Common myeloid progenitor, CD34-positive (primary cell): ENCODE measurements at places on chromosomes 11 and 22.
A peak's percentile ranks its signal among the peaks of the same experiment; 100 is the strongest.

- no peak for DNase-seq
Measured at GRCh38 chr22:23675502-23676415, 15.1 kb upstream of the RGL4 start.

- peak; percentile 84 for DNase-seq
Measured at GRCh38 chr11:119356349-119357031, 10.0 kb upstream of the MFRP start.

- no peak for DNase-seq
Measured at GRCh38 chr22:42644422-42645340, 4.3 kb upstream of the ATP5MGL start.

DNA sequence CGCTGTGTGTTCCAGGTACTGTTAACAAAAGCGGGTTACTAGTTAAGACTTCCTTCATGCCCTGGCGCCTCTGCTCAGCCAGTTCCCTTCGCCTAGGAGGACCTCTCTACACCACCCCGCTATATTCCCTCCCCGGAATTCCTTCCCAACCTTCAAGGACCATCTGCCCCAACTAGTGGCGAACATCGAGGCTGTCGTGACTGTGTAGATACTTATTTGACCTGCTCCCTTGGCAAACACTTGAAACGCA is 450 bp upstream of the BCL2L13 start:
- DNase-seq: peak; percentile 77

GRCh38 chr11:118175031-118175992 is 1.1 kb downstream of the SCN2B start:
- DNase-seq: no peak

- no peak for DNase-seq
Measured at GRCh38 chr22:22703203-22703570, 58.8 kb downstream of the GGTLC2 start.

DNA sequence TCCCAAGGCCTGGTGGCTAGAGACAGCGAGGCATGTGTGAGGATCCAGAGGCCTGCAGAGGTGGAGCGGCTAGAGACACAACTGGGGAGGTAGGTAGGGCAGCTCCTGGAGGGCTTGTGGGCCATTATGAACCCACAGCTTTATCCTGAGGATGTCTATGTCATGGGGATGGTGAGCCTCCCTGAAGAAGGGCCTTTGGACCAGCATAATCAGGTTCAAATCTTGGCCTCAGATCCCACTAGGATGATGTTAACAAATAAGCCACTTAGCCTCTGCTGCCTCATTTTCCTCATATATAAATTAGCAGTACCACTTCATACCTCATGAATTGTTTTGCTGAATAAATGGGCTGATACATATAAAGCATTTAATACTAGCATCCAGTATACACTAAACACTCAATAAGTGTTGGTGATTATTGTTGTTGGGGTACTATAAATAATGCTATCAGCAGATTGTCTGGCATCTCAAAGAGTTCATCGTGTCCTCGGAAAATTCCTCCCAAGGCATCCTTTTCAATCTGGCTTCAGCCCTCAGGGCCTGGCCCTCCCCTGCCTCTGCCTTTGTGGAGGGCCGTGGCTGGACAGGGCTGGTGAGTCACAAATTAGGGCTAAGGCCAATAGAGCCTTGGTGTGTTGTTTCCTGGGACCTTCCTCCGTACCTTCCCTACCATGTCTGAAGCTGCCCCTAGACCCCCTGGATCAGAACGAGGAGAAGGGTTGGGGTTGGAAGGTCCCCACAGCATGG is 30.9 kb upstream of the LRRC32 start:
- no peak for DNase-seq

- no peak for DNase-seq
Measured at GRCh38 chr11:384511-384910, 9.5 kb upstream of the PKP3 start.

- DNase-seq: peak; percentile 89
Measured at GRCh38 chr11:76637491-76638269, 32.9 kb downstream of the LRRC32 start.

DNA sequence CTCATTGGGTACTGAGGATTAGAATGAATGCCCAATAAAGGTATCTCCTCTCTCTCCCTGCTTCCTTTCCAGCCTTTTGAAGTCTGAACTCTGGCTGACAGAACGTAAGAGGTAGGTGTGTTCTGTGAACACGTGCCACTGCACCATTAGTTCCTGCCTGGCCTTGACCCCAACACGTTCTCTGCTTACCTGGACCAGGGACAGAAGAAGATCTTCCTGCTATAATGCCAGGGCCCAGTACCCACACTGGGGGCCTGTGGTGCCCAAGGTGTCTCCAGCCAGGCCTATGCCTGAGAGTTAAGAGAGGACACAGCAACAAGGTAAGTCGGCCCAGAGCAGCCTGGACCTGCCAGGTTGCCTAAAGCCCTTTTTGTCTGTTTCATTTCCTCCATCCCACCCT is 147.7 kb upstream of the TIMP3 start:
- no peak for DNase-seq

DNA sequence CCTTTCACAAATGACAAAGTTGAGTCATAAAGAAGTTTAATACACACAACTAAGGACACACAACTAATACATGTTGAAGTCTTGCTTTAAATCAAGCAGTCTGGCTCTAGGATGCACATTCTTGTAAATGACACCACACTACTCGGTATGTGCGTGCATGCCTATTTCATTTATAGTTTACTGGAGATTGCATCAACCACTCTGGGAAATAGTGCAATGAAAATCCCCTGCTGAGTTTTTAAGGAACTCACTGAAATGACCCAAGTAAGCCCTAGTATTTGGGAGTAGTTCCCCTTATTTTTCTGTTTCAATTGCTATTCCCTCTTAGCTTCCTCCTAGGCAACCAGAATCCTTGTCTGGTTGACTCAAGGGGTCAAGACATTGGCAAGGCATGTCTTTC is 160.2 kb upstream of the LARGE1 start:
- no peak for DNase-seq

DNA sequence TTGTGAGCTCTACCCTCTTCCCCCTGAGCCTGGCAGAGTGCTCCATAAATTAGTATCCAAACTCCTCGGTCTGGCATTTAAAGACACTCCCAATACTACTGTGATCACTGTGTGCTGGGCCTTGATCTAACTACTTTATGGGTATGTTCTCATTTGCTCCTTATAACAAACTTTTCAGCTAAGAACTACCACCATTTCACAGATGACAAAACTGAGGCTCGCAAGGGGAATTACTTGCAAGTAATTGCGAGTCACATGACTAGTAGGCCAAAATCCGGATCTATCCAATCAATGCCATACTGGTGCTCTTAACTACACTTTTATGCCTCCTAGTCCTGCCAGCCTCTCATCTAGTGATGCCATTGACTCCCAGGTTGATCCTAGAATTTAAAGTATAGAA is 3.6 kb downstream of the THOC5 start:
- DNase-seq: no peak

DNA sequence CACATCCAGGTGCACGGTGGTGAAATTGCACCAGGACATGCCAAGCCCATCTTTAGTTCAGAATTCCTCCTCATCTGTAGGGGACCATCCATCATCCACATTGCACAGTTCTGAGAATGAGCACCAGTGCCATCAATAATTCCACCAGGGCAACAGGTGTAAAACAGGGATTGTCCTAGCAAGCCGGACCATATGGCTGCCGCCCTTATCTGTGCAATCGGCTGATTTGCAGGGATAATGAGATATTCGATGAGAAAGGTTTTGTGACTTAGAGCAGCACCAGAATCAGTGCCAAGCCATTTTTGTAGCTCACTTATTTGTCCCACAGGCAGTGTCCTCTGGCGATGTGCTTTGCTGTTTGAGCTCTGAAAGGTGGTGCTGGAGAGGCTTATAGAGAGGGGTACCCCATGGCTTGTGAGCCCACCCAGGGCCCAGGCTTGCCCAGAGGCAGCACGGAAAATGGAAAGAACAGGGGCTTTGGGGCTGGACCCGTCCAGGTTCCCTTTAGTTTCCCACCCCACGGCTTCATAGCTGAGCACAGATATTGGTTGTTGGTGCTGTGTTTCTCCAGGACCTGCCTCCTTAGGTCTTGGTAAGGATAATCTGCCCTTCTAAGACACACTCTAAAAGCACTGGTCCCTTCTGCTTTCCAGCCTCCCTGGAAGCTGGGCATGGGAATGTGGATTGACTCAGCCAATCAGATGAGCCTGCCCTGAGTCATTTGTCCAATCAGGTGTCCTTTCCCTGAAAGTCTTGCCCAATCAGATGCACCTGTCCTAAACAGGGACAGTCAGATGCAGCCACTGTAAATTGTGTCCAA is 84.0 kb upstream of the SHANK2 start:
- no peak for DNase-seq

DNA sequence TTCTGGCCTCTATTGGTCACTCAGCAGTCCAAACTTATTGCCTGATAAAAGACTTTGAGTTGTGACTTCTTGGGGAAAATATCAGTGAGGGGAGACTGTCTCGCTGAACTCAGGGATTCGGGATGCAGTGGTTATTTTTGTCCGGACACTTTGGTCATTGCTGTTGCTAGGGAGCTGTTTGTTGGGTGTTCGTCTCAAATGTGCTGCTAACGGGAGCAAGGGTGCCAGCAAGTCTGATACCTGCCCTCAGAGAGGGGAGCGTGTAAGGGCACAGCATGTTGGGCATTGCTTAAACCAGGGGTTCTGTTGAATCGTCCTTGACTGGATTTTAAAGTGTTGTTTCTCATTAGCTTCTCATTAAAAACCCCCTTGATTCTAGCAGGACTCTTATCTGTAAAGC is 49.2 kb upstream of the SLC25A18 start:
- no peak for DNase-seq

GRCh38 chr11:126444072-126444471 is 88.6 kb downstream of the ST3GAL4 start:
- no peak for DNase-seq

DNA sequence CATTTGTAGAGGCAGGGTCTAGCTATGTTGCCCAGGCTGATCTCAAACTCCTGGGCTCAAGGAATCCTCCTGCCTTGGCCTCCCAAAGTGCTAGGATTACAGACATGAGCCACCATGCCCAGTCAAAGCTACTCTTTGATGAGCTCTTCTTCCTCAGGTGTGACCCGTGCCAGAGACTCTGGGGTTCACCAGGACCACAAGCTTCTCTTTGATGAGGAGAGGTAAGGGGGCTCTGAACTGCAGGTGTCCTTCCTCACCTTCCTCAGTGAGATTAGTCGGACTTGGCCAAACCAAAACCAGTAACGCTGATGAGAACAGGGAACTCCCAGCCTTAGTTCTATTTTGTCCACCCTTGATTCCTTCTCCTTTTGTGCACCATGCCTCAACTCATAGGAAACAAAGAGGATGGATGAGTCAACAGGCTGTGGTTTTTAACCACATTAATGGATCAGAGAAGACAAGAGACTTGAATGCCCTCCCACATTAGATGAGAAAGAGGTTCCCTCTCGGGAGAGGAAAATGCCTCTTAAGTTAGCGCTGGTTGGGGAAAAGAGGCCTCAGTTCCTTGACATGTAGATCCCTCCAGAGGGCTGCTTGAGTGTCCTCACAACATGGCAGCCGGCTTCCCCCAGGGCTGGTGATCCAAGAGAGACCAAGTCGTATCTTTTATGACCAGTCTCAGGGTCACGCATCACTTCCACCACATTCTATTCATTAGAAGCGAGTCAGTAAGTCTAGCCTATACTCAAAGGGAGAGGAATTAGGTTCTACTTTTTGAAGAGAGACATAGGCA is 25.7 kb upstream of the CTR9 start:
- peak; percentile 88 for DNase-seq

DNA sequence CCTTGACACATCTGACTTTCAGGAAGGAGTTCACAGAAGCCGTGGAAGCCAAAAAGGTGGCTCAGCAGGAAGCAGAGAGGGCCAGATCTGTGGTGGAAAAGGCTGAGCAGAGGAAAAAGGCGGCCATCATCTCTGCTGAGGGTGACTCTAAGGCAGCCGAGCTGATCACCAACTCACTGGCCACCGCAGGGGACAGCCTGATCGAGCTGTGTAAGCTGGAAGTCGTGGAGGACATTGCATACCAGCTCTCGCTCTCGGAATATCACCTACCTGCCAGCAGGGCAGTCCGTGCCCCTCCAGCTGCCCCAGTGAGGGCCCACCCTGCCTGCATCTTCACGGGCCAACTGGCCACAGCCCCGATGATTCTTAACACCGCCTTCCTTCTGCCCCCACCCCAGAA is 53.7 kb downstream of the HSD17B12 start:
- DNase-seq: no peak

DNA sequence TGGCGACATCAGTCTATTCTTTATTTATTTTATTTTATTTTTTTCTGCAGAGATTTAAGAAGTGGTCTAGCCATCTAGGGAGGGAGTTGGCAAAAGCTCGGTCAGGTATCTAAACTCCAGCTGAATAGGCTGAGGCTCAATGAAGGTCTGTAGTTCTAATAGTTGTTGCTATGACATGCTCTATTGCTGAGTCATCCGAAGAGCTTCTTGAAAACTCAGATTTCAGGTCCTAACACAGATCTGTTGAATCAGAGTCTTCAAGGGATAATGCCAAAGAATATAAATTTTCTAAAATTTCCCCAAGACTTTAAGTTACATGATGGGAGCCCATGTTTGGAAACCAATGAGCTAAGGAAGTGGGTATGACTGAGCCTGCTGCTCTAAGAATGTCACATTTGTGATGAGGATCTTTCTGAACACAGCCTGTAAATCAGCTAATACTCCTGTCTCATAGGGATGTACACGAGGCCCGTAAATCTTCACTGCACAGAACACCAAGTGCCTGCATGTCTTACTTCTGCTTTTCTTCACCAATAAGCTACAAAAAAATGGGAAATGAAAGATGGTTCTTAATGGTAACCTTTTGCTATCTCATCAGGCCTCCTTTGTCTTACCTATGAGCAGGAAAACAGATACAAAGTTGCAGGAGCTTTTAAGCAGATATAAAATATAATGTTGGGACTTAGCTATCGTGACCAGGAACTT is 901.4 kb upstream of the API5 start:
- DNase-seq: peak; percentile 27

- no peak for DNase-seq
Measured at GRCh38 chr11:63572026-63572688, 9.0 kb upstream of the PLAAT2 start.

- peak; percentile 95 for DNase-seq
Measured at GRCh38 chr11:110092515-110093406, at the start of gene ZC3H12C. Gene ZC3H12C (plus strand): TSS chr11:110093392. CDS start chr11:110093412, 20 bp downstream.

DNA sequence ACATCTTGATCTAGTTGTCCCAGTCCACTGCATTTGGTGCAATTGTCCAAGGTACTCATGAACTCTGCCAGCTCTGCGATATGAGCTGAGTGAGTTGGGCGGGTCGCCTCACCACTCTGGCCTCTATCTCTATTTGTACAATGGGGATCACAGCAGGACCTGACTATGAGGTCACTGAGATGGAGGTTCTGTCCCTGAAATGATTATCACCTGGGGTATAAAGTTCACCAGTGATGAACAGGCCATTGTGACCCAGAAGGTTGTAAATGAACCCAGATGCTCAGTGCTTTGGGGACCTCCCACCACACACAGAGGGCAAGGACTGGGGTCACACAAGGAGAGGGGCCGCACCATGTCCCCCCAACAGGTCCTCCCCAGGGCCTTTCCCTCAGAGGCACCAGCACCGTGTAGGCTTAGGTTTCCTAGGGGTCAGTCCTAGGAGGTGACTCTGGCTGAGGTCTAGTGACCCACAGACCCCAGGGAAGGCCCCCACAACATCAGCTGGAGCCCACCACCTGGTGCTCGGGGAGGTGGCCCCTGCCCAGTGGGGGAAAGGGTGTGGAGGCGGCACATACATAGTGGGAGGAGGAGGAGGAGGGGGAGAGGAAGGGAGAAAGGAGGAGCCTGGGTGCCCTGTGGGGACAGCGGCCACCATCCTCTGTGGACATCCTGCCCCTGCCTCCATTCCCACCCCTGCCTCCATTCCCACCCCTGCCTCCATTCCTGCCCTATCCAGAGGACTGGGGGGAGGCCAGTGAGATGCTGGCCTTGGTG is 25.0 kb upstream of the IGLL1 start:
- no peak for DNase-seq
